ENCODE measurements at places on chromosomes 4 and X.

DNA sequence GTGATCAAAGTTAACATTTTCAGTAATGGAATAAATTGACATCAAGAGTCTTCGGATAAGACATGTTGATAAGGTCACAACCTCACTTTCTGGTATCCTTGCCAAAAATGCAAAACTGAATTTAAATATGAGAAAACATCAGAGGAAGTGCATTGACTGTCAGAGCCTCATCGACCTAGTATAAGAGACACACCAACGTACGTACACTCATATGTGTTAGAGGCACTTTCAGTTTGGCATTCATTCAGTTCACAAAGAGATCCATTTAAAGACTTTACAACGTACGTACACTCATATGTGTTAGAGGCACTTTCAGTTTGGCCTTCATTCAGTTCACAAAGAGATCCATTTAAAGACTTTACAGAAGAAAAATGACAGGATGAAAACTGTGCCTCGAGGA is 280.3 kb downstream of the INPP4B start:
- no peak for DNase-seq

DNA sequence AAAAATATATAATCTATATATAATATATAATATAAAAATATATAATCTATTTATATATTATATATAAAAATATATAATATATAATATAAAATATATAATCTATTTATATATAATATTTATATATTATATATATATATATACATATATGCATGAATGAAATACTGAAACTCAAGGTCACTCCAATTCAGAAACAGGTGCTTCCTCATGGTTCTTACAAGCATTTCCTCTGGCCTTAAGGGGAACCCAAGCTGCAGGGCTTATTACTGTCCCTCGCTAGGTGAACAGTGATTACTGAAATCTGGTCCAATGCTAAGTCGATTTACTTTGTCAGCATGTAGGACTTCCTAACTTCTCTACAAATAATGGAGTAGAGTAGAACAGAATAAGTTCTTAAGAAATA is 174.3 kb downstream of the GPM6A start:
- no peak for DNase-seq

DNA sequence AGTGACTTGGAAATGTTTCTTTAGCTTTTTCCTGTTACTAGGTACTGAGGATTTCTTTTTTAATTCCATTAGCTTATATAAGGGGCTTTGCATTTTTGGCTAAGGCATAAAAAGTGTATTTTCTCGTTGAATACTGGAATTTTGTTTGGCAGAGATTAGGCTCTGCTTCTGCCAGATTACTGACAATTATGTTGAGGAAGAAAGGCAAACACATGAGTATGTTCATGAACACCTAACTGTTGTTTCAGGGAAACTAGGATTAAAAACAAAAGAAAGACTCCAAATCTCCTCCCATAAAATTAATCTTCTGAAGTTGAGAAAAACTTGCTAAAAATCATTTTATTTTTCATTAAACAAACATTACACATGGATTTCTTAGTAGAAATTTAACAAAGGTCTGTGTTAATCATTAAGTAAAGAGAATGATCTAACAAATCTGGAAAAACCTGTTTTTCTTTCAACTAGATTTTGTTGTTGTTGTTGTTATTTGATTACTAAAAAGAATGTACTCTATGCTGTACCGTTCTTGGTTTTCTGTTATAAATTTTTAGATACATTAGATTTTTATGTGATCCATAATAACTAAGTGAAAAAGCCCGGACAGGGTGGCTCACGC is 43.3 kb upstream of the STAG2 start:
- DNase-seq: no peak

DNA sequence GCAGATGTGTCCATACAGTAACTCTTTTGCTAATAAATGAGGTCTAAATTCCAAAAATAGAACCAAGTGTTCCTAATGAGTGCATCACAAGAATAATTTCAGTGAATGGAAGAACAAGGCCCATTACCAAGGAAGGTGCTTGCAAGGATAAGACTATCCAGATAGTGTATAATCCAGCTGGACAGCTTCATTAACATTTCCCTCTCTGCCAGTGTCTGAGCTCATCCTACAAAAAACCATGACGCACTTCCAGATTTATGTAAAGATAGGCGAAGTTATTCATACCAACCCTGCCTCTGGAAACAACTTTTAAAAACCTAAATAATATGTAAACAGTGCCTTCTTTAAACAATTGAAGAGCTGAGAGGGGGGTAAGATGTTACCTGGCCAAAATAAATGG is 177.9 kb upstream of the STK26 start:
- no peak for DNase-seq

GRCh38 chrX:117957128-117957527 is 159.5 kb downstream of the KLHL13 start:
- DNase-seq: peak; percentile 42

- peak; percentile 56 for DNase-seq
Observed at GRCh38 chrX:110143454-110144210, 140.7 kb downstream of the TMEM164 start.

- DNase-seq: peak; percentile 32
Observed at GRCh38 chr4:26061248-26061986, 147.4 kb downstream of the SMIM20 start.

GRCh38 chr4:137533855-137534254 is 1.6 kb upstream of the PCDH18 start:
- DNase-seq: no peak

- no peak for DNase-seq
Observed at GRCh38 chr4:41323179-41323578, 66.5 kb downstream of the UCHL1 start.

DNA sequence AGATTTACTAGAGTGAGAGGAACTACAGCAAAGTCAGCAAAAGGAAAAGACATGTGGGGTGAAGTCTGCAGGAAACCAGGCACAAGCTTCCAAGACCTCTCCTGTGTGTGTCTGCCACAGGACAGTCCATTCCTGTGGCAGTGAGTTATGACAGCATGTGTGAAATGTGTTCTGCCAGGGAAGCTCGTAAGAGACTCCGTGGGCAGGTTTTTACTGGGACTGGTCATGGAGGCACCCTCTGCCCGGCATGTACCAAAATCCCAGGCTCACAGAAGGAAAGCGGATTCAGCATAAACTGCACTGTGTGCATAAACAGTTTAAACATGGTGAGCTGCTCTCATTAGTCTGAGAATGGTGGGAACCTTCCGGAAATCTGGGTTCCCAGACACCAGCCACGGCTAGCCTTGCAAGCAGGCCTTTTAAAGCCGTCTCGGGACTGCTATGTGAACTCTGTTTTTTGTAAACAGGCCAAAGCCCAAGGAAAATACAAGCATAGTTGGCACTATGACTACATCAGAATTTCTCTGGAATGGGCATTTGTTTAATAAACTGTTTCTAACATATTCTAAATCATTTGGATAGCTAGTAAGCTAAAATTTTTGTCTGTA is 288.5 kb downstream of the TENM3 start:
- DNase-seq: no peak

DNA sequence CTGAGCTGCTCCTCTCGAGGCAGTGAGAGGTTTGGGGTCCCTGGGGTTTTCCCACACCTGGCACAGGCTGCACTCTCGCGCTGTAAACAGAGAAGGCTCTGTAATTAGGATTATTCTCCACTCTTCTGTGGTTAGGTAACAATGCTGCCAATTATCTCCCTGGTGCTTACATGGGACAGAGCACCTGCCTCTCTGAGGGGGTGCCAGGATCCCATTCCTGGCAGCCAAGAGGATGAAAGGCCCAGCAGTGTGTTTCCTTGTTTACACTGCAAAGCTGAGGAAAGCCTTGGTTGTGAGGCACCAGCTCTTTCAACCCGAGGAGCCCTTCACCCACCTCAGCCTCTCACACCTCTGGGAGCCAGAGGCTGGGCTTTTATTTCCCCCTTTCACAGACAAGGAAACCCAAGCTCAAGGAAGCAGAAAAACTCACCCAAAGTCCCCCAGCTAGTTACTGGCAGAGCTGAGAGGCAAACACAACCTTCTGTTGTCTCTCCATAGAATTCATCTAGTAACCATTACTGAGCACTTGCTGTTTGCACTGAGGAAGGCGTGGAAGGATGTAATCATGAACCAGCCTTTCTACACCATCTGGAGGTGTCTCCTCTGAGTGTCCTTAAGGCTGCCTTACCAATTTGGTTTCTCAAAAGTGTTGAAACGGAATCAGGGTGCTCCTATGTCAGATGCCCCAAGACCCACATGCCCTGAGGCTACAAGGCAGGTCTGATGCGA is 39.7 kb upstream of the PROM1 start:
- no peak for DNase-seq

DNA sequence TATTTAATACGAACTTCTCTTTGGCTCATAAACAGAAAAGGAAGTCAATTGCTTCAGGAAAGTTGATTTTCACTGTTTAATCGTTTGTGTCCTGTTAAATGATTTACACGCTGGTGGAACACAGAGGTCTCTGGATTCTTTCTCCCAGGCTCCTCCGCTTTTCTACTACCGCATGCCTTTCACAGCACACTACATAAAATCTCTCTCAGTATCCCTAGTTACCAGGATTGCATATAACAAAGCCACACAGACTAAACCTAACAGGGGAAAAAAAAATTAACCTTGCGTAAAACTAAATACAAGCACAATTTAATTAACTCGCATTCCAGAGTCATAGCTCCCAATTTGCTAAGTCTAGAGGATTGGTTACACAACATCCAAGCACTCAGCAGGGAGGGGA is 133.9 kb downstream of the CORIN start:
- DNase-seq: no peak

- DNase-seq: no peak
Observed at GRCh38 chr4:153497988-153498967, 32.1 kb downstream of the TMEM131L start.

DNA sequence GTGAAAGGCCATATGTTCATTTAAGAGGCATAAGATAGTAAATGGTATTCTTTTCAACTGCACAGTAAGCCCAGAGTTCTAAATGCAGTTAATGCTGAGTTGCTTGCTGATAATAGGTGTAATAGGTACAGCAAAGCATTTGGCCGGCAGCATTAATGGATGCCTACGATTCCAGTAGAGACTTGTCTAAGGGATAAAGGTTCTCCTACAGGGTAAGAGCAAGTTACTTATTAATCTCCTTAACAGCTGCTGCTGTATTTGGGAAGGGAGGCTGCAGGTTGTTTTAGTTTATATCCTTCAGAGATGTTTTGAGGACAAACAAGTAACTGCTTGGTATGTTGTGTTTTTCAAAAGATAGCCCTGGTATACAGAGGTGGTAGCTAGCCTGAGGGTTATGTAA is 16.8 kb downstream of the TSPAN7 start:
- DNase-seq: no peak

DNA sequence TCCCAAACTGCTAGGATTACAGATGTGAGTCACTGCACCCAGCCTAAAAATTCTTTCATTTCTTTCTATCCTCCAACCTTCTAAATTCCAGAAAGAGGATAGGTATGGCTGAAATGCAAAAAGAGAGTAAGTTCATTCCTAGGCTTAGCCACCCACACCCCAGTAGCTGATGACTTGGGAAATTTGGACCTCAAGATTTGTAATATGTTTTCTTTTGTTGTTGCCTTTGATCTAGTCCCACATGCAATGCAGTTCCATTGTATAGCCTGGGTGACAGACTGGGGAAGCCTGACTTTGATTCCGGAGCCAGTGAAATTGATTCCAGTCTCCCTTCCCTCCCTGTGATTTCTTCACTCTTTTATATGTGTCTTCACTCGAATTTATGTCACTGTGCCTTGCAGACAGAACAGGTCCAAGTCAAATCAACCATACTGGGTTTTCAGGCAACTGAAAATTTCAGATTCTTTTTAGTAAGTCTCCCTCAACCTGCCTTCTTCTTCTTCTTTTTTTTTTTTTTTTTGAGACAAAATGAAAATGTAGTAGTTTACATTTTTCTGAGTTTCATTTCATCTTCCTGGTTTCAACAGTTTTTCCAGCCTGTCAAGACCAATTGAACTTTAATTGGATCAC is 176.2 kb upstream of the RBPJ start:
- DNase-seq: no peak

GRCh38 chr4:56182356-56182755 is 204.9 kb downstream of the AASDH start:
- DNase-seq: no peak

- DNase-seq: no peak
Observed at GRCh38 chrX:118990512-118991227, 16.3 kb downstream of the LONRF3 start.

- DNase-seq: peak; percentile 35
Observed at GRCh38 chr4:185265942-185266341, 56.5 kb downstream of the SNX25 start.

DNA sequence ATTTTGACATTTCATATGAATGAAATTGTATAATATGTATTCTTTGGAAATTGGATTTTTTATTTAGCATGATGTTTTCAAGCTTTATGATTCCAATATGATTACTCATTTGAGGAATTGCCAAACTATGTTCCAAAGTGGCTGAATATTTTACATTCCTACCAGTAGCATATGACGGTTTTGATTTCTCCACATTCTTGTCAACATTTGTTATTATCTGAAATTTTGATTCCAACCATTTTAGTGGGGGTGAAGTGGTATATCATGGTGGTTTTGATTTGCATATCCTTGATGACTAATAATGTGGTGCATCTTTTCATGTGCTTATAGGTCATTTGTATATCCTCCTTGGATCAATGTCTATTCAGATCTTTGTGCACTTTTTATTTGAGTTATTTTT is 2.6 kb upstream of the BEX1 start:
- peak; percentile 3 for DNase-seq

GRCh38 chr4:120821029-120821428 is 101.5 kb downstream of the PRDM5 start:
- no peak for DNase-seq

- DNase-seq: peak; percentile 11
Observed at GRCh38 chr4:102299354-102300107, 45.8 kb downstream of the SLC39A8 start.

GRCh38 chr4:101421386-101421785 is 74.1 kb upstream of the PPP3CA start:
- DNase-seq: no peak

DNA sequence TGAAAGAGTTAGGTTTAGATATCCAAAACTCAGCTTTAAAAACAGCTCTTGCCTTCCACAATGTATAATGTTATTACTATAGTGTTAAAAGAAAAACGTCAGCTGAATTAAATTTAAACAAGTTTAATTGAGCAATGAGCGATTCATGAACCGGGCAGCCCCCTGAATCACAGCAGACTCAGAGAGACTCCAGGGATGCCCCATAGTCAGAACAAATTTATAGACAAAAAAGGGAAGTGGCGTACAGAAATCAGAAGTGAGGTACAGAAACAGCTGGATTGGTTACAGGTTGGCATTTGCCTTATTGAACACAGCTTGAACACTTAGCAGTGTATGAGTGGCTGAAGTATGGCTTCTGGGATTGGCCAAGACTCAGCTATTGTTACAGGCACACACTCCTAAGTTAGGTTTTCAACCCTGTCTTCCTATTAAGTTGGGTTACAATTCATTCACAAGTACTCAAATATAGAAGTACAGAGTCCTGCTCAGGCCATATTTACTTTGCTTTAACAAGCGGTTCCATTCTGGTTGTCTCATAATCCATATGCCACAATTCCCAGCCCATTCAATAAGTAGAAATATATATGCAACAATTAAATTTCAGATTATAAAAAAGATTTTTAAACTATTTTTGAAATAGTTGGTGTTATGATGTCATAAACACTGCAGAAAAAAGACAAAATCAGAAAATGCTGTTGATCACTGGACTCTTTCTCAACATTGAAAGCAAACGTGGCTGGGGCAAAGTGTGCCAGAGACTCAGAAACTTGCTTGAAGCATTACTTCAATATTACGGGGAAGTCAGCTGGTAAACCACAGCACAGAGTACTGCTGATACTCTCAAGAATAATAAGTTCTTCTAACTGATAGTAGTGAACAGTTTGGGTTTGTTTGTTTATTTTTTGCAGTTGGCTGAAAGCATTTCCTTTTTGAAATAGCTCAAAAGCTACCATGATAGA is 459.7 kb downstream of the RAB28 start:
- DNase-seq: no peak

GRCh38 chr4:54657185-54657550 is 589 bp upstream of the KIT start:
- DNase-seq: no peak

Measured in mammary epithelial cell (primary cell).